ENCODE measurements at places on chromosomes 16 and 17.

DNA sequence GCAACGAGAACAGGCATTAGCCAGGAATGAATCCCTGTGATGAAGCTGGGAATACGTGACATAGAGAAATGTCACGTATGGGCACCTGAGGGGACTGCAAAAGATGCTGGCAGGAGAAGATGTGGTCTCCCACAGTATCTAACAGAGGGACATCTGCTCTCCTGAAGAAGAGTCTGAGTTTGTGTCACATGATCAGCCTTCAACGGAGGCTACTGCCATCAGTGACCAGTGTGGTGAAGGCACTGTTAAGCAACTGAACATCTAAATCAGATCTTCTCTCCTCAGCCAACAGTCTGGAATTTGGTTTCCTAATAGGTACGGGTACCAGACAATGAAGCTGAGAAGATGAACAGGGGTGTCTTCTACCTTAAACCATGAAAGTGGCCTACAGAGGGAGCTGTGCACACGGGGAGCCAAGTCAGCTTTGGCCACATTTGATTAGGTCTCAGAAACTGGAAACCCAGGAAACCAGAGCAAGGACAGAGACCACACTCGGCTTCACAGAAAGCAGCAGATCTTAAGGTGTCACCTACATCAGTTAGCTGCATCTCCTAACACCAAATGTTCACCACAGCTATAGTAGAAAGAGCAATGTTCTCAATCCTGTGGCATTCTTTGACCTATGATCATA is 41.8 kb downstream of the BRD7 start:
- DNase-seq, result peak; percentile 28

DNA sequence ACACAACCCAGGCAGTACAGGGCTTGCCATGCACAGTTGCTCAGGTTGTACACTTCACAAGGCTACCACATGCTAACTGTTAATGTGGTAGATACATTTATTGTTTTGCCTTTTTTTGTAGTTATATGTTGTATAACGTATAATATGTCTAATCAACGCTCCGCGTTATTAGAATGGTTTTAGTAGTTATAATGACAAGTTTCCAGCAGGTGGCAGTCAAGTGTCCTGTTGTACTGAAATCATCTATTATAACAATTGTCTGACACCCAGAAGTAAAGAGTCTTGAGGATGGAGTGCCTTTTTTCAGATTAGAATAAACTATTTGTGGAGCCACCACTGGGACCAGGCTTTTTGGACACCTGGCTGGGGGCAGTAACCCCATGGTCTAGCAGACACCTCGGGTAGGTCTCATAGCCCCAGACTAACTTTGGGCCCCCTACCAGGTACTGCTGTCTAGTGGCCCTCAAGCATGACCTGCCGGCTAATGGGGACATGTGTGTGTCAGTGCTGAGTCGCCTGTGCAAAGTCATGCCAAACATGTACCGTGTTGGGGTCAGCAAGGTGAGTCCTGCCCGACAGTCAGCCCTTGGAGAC is 32.8 kb downstream of the MYO15A start:
- DNase-seq, result no peak

DNA sequence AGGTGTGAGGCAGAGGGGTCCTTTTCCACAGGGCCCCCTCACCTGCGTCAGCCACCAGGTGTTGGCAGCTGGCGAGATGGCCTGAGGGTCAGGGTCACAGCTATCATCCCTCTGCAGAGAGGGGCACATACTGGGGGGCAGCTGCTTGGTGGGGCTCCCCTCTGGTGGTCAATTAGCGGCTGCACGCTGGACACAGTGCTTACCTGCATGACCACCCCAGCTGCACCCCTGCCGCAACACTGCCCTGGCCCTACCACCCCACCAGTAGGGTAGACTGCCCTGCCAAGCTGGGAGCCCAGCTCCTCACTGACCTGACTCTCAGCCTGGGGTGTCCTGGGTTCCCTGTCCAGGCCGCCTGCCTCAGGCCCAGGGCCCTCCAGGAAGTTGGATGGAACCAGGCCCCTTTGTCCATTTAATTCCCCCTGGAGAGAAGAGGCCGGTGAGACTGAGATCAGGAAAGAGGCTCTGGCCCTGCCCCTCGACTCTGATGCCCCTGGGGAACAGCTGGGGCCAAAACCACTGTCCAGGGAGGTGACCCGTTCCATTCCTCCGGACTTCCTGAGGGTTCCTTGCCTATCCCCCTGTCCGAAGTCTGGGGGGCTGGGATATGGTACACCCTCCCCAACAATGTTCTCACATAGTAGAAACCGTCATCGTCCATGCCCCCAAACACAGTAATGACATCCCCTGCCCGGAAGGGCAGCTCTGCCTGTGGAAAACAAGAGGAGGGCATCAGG is 23.7 kb downstream of the TSPOAP1 start:
- no peak for DNase-seq

DNA sequence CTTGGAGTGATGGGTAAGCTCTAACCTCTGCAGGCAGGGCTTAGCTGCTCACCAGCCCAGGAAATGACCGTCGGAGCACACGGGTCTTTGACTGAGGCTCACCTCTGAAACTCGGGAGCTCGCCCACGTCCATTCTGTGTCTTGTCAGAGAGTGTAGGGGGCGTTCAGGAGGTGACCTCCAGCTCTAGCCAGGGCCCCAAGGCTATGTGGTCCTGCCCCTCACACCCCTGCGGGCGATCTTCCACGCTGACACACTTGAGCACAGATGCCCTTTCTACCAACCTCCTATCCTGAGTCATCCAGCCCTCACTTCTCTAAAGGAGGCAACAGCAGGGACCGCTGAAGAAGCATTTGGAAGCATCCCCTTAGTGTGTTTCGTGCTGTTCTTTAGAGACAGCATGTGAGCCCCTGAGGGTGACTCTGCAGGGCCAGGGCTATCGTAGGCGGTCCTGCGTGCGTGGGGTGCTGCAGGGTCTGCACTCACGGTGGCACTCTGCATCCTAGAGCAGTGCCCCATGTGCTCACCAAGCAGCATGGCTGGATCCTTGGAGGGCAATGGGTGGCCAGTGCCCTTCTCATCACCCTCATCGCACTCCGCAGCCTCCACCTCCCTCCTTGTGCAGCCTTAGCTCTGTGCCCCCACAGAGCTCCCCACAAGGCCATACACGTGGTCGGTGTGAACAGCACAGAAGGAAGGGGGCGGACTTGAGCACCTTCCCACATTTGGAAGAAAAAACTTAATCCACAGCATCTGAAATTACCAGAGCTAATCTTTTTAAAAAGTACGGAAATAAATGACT is 33.8 kb downstream of the SLC47A1 start:
- no peak for DNase-seq

DNA sequence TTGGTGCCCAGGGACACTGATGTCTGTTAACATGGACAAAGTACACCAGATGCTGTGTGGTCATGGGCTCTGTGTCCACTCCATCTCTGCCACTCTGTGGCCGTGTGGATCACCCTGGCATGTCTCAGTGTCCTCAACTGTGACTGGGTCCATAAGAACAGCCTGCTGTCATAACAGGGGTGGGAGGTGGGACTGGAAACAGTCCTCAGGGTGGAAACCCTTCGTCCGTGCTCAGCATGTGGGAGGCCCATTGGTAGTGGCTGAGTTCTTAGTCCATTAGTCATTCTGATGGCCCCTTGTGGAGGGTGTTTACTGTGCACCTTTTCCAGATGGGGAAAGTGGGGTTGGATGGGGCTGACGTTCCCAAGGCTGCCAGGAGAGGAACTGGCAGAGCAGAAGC is 12.8 kb downstream of the FLYWCH2 start:
- DNase-seq, result no peak

GRCh38 chr16:9849697-9850245 is 332.5 kb downstream of the GRIN2A start:
- DNase-seq, result no peak

All from T-helper 2 cell (primary cell).